Melanocyte of skin (primary cell): ENCODE measurements at places on chromosomes 7 and 10. TPM values are rescaled to one million over a fixed set of nuclear protein-coding genes. Genes with fewer than 3 reads are reported as not detected.

The NRCAM gene
- 33.4 and 61.8 TPM in 2 replicates for total RNA-seq

The NKX2-3 gene
- total RNA-seq: not detected in 2 replicates

The GNGT1 gene
- not detected in 2 replicates for total RNA-seq

The PROSER2 gene
- 2.3 and 2.8 TPM in 2 replicates for total RNA-seq

The PRKRIP1 gene
- total RNA-seq: 12.3 and 14.3 TPM in 2 replicates

The MRM2 gene
- total RNA-seq: 13.1 and 14.5 TPM in 2 replicates

The RBP4 gene
- total RNA-seq: not detected in 2 replicates

The WNT16 gene
- total RNA-seq: not detected in 2 replicates

The HECW1 gene
- not detected in 2 replicates for total RNA-seq

The PON2 gene
- 76.9 and 106 TPM in 2 replicates for total RNA-seq

The SNCG gene
- total RNA-seq: not detected in 2 replicates

The HEPACAM2 gene
- not detected in 2 replicates for total RNA-seq

The SKIDA1 gene
- total RNA-seq: 0.62 and 0.67 TPM in 2 replicates

The MNX1 gene
- not detected in 2 replicates for total RNA-seq

The TDRD1 gene
- total RNA-seq: not detected in 2 replicates

The HOXA3 gene
- not detected in 2 replicates for total RNA-seq

The OPN1SW gene
- not detected in 2 replicates for total RNA-seq

The MEOX2 gene
- not detected in 2 replicates for total RNA-seq

The LBX1 gene
- not detected in 2 replicates for total RNA-seq

The CYP2C8 gene
- not detected in 2 replicates for total RNA-seq

The ATP6V0A4 gene
- 14.8 and 21.8 TPM in 2 replicates for total RNA-seq

The HMX2 gene
- not detected in 2 replicates for total RNA-seq

The ACTL6B gene
- not detected in 2 replicates for total RNA-seq

The TPST1 gene
- total RNA-seq: 10.0 and 12.3 TPM in 2 replicates

The ABCA13 gene
- 0.34 and 0.73 TPM in 2 replicates for total RNA-seq

The ACBD7 gene
- total RNA-seq: under 0.01 and 0.73 TPM in 2 replicates

The MKX gene
- not detected in 2 replicates for total RNA-seq

The MCM10 gene
- total RNA-seq: 21.1 and 21.3 TPM in 2 replicates

The GRID2IP gene
- total RNA-seq: not detected in 2 replicates

The TAS2R4 gene
- total RNA-seq: 1.00 and 1.1 TPM in 2 replicates

The ZNF853 gene
- total RNA-seq: 0.15 TPM in 1 of 2 replicates, not detected in the other

The OPN4 gene
- total RNA-seq: not detected in 2 replicates

The CALML3 gene
- total RNA-seq: not detected in 2 replicates

The GJD4 gene
- total RNA-seq: not detected in 2 replicates

The GARIN1A gene
- total RNA-seq: 1.00 and 1.1 TPM in 2 replicates

The CC2D2B gene
- total RNA-seq: under 0.01 TPM in 2 replicates

The LRRC4 gene
- 0.33 and 0.62 TPM in 2 replicates for total RNA-seq

The COL13A1 gene
- not detected in 2 replicates for total RNA-seq

The ZNF679 gene
- not detected in 2 replicates for total RNA-seq

The ZNF716 gene
- total RNA-seq: not detected in 2 replicates

The ARHGAP22 gene
- total RNA-seq: 1.0 and 3.3 TPM in 2 replicates

The PALD1 gene
- under 0.01 and 0.31 TPM in 2 replicates for total RNA-seq

The TMEM72 gene
- not detected in 2 replicates for total RNA-seq

The AGR2 gene
- not detected in 2 replicates for total RNA-seq

The SLC26A5 gene
- under 0.01 TPM in 1 of 2 replicates, not detected in the other for total RNA-seq

The GIMAP6 gene
- not detected in 2 replicates for total RNA-seq

The HECTD2 gene
- total RNA-seq: 3.4 and 5.5 TPM in 2 replicates
